ENCODE measurements at places on chromosomes 2 and 18.

- DNase-seq = no peak
Observed at GRCh38 chr2:122029945-122030344, 274.5 kb downstream of the TSN start.

DNA sequence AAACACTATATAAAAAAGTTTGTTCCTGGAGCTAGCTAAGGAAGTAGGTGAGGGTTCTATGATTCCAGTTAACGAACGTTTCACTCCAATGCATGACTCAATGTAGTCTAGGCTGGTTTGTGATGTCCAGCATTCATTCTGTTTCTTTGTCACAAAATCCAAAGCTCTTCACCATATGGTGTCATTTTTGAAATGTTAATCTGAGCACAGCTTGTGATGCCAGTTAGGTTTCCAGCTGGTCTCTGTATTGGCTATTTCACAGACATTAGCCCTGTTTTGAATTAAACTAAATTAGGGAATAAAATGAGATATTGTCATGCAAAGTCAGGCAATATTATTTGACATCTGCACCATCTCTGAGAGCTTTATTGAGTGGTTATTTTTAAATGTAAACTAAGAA is 159.4 kb downstream of the RBM43 start:
- peak; percentile 26 for DNase-seq

DNA sequence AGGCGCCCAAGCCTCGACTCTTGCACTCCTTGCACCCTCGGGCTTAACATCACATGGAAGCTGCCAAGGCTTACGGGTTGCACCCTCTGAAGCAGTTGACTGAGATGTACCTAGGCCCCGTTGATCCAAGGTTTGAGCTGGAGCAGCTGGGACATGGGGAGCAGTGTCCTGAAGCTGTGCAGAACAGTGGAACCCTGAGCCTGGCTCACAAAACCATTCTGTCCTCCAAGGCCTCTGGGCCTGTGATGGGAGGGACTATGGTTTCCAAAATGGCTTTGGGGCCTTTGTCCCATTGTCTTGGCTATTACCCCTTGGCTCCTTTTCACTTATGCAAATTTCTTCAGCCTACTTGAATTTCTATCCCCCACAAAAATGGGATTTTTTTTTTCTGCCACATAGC is 454.0 kb downstream of the PIK3C3 start:
- no peak for DNase-seq

GRCh38 chr2:11344342-11344955 is at the start of gene ROCK2:
Gene ROCK2 (minus strand): TSS chr2:11344636. CDS start chr2:11344136, 500 bp downstream.
- peak; percentile 97 for DNase-seq

GRCh38 chr2:45011121-45011520 is 1.9 kb upstream of the SIX2 start:
- DNase-seq = no peak

DNA sequence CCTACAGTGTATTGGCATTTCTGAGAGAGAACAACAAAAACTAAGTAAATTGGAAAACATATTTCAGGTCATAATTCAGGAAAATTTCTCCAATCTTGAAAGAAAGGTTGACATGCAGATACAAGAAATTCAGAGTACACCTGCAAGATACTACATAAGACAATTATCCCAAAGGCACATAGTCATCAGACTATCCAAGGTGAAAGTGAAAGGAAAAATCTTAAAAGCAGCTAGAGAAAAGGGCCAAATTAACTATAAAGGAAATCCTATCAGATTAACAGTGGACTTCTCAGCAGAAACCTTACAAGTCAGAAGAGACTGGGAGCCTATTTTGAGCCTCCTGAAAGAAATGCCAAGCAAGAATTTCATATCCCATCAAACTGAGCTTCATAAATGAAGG is 449.0 kb upstream of the MMADHC start:
- DNase-seq = no peak

DNA sequence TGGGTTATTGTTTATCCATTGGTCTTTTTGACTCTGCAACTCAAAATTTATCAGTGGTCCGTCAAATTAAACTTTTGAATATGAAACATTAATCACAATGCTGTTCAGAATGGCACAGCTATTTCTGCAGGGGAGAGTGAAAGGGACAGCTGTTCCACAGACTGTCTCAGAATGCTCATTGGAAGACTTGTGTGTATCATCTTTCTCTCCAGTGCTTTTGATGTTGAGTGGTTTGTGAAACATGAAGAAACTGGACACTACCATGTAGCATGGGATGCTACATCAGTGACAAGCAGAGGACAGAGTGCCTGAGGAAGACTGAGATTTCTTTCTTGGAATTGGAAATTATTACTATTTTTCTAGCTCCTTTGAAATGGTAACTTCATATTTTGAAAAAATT is 115.7 kb downstream of the PLCL1 start:
- DNase-seq = peak; percentile 74

DNA sequence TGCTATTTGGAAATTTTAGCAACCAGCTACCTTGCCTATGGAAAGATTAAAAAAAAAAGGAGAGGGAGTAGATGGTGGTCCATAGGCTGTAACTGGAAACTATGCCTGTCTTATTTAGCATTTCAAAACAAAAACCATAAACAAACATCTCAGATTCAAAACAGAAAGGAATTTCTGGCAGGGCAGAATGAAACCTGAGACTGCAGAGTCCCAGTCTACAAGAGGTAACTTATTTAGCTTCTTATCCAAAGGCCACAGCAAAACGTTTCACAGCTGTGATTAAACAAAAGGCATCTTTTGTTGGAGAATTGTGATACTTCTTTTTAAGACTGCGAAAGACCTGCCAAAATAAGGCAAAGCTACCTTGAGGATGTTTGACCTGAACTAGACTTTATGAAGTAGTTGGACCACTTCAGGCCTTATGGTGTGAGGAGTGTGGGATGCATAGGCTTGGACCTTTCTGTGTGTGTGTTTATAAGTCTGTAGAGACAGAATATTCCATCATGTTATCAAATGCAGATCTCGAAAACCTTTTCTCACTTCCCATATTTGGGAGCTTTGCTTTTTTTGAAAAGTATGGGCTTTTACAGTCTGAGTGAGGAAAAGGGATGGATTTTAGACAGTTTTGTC is 11.0 kb downstream of the CRIM1 start:
- DNase-seq = no peak

DNA sequence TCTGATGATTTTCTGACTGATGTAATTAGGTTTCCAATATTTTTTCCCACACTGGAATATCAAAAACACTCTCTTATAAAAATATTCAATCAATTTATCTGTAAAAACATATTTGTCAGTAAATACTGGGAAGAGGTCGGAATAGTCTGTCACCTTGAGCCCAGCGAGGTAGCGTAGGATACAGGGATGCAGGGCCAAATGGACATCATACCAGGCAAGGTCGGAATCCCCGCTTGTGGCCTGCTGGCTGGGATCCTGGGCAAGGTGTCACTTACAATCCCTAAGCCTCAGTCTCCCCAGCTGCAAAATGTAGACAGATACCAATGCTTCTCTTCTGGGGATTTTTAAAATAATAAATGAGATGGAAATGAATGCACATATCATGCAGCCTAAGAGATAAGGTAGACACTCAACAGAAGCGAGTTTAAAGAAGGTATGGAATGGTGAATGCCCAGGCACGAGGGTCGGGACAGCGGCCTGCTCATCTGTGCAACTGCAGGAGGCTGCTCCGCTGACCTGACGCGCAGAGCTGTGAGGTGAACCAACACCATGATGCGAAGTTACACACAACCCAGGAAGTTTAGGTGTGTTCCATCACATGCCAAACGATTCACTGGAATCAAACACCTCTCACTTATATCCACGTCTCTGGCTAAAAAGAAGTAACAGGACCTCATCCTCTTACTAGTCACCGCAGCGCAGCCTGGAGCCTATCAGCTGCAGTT is 98.2 kb downstream of the EIPR1 start:
- DNase-seq = no peak

DNA sequence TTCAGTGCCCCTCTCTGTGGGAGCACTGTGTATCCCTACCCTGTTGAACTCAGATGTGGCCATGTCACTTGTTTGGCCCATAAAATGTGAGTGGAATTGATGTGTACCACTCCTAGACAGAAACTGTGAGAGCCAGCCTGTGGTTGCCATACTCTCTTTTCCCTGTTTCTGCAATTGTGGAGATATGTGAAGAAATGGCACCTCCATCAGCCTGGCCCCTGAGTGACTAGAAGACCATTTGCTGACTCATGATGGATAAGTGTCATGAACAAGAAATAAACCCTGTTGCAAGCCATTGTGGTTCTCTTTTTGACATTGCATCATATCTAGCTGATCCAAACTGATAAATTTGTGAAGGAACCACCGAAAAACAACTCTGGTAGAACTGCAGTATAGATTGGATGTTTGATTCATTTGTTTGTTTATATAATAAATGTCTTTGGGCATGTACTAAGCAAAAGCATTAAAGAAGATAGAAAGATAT is 214.5 kb upstream of the FBXO11 start:
- DNase-seq = no peak

DNA sequence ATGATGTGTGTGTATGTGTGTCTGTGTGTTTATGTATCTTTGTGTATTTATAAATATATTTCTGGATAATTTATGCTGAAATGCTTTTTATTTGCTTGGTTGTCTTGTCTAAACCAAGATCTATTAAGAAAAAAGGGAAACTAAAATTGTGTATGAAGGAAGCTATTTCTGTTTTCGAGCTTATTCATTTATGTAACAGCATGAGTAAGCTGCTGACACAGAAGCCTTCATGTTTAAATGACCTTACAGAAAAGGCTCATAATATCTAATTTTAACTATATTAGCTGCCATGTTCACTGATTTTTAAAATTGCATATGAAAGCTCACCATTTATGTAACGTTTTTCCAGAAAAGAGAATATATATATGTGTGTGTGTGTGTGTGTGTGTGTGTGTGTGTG is 392.8 kb downstream of the PTH2R start:
- DNase-seq = no peak

DNA sequence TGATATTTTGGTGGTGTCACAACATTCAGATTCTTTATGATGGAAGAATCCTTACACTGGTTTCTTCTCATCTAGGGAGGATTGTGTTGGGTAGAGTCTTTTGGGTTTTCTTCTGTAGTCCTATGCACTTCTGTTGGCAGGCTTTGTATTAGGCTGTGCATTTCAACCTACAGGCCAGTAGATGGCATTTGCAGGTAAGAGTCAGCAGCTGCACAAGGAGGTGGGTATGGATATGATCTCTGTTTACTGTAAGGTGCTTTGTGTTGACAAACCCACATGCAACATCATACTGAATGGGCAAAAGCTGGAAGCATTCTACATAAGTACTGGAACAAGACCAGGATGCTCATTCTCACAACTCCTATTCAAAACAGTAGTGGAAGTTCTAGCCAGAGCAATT is 656.8 kb downstream of the METTL4 start:
- no peak for DNase-seq

DNA sequence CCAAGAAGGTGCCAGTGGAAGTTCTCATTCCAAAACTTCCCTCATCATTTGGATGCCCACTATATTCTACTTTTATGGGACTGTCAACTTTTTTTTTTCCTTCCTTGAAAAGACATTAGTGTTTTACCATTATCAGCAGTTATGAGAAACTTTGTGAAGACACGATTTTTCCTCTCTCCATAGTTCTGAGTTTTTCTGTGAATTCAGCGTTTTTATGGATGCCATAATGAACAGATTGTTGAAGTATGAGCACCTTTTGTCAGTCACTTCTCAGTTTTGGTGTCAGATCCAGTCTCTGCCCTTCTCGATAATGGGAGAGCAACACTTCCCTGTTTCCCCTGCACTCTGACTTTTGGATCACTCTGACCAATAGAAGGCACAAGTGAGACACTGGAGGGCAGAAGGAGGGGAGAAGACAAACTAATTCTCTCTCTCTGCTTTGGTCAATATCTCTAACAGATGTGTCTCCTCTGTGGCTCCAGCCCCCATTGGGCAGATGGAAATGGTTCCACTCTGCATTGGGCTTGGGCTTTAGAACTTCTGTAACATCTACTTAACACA is 53.5 kb upstream of the FN1 start:
- no peak for DNase-seq

GRCh38 chr2:85706063-85706462 is 11.9 kb downstream of the GNLY start:
- no peak for DNase-seq

DNA sequence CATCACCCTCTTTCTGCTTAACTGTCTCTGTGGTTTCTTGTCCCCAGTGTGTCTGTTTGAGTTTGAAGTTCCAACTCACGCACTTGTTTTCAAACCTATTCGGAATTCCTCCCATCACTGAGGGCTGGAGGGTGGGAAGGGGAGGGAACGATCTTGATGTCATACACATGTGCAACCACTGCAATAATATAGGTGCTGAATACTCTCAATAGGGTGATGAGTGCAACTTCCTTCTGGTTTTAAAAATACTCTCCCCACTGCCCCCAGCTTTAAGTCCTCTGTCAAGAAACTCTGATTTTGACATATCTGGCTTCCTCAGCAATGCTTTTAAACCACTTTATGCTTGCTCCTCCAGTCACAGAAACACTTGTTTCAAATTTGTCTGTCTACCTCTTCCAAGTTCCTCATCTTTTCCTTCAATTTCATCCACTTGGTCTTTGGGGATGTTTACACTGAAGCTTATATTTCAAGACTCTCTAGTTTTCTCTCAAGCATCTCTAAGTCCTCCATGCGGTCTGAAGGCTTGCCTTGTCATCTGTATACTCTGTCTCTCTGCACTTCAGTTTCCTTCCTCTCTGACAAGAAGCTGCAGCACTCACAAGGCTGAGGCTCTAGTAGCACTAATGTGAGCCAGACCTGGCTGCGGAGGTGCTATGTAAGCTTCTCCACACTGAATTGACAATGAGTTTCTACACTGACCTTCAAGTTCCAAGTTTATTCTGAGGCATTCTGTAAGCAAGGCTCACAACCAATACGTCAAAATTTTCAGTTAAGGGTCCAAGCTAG is 422.3 kb downstream of the ZEB2 start:
- no peak for DNase-seq

- peak; percentile 19 for DNase-seq
Observed at GRCh38 chr2:133266926-133267590, 301.2 kb downstream of the NCKAP5 start.

- DNase-seq = no peak
Observed at GRCh38 chr18:67705748-67706147, 189.2 kb upstream of the DSEL start.

- DNase-seq = no peak
Observed at GRCh38 chr2:66673286-66673685, 238.4 kb downstream of the MEIS1 start.

GRCh38 chr18:25826823-25827222 is 263.6 kb downstream of the SS18 start:
- no peak for DNase-seq

GRCh38 chr2:197071790-197072436 is 145.4 kb upstream of the PGAP1 start:
- no peak for DNase-seq

Data from muscle of leg (tissue), 16 donors.